Stimulated activated CD8-positive, alpha-beta memory T cell treated with anti-CD3 and anti-CD28 coated beads, Interleukin-7, amount 100 ng/mL, for 24 hours (primary cell): ENCODE measurements at places on chromosomes 4 and X.

GRCh38 chrX:101708163-101708562 lies 48.5 kb upstream of the ARMCX2 start:
- DNase-seq, result no peak

- no peak for DNase-seq
Observed at GRCh38 chr4:140343303-140343702, 30.1 kb upstream of the SCOC start.

DNA sequence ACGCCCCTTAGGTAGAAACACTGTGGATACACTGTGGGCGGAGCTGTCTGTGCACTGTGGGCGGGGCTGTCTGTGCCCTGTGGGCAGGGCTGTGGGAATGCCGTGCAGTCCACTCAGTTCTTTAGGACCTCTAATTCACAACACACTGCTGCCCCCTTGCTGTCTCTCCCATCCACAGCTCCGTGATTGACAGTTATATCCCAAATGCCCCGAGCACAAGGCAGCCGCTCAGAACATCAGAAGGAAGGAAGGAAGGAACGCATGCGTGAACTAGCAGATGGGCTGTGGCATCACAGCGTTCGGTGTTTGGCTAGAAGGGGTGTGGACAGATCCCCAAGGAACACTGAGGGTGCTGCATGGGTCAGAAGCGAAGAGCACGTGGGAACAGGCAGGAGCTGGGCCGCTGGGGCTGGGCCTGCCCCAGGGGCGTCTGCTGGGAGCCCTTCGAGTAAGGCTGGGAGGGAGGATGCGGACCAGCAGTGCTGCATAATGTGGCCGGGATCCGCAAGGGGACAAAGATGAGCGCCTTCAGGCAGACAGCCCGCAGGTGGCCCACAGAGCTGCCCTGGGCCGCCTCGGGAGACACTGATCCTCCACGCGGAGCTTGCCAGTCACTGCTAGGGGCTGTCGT lies 29.8 kb downstream of the ACOX3 start:
- DNase-seq, result no peak

DNA sequence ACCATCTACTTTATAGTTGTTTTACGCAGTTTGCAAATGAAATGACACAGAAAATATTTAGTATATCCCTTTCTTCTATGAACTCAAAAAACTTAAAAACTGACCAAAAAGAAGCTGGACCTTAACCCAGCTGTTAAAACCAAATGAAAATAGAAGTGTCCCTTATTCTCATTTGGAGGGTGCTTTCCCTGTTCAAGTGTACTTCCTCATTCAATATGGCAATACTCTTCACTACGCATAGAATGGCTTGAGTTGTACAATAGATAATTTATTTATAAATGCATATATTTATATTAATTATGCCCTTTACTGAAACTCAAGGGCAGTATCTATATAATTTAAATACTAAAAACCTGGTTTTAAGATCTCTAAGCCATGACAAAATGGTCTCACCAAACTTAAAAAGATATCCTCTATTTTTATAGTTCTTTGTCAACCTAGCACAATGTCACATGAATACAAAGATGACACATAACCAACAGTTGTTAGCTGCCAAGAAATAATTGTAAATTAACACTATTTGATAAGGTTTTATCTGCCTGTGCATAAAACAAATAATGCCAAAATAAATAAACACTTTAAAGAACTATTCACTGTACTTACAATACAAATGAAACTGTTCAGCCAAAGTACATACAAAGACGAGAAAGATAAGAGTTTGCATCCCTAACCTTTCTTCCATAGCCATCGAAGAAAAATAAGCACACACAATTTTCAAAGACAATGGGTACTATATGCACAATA lies 25.2 kb downstream of the YTHDC1 start:
- DNase-seq, result no peak

- DNase-seq, result no peak
Observed at GRCh38 chr4:7196736-7197135, 4.4 kb downstream of the SORCS2 start.

DNA sequence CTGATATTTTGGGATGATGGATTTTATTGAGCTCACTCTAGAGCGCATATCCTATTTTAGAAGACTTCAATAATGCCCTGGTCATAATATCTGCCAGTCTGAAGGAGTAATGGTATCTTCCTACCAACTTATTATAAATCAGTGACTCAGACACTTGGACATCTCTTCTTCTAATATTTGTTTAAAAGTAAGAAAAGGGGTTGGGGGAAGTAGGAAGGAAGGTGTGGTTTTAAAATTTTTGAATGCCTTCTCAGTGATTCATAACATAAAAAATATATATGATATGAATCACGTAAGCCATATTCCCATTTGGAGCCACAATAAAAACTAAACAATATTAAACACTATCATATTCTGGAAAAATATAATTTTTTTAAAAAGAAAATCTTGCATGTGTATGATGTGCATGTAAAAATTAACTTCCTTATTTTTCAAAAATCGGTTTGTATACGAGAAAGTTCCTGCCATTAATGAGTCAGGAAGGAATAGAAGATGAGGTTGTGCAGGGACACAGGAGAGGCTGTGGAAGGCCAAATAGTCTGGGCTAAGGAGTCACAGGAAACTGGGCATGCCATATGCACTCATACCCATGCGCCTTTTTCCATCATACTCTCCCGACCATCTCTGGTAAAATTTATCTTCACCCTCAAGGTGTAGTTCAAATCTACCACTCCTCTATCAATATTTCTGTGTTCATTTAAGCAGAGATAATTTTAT lies 286.5 kb downstream of the EPHA5 start:
- DNase-seq, result no peak

- no peak for DNase-seq
Observed at GRCh38 chr4:182019148-182019652, 224.0 kb upstream of the TENM3 start.

- DNase-seq, result no peak
Observed at GRCh38 chrX:155028877-155029291, 2.2 kb downstream of the FUNDC2 start.

DNA sequence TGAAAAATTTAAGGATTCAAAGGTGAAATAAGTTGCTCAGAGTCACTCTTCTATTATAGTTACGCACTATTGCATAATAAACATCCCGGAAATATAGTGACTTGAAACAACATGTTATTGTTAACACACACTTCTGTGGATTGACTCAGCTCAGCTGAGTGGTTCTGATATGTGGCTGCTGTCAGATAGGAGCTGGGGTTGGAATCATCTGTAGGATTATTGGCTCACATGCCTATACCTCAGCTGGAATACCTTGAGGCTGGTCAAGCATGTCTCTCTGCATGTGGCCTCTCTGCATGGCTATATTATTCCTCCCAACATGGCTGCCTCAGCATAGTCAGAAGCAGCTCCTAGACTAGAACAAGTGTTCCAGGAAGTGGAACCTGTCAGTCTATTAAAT lies 486.7 kb upstream of the MAGEB2 start:
- no peak for DNase-seq

DNA sequence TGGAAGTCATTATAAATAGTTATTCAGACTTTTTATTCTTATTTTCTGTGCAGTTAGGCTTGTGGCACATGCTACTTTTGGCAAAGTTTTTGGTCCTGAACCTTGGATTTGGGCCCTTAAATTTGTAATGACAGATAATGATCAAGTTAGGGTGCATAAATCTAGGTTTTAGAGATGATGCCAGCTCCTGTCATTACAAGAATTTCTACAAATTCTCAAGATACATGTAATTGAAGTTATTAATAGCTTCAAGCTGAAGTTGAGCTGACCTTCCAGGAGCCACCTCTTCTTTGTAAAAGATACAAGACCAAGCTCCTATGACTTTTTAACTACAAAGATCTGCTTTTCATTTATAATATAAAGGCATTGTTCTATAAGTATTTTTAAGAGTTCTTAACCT lies 255.6 kb upstream of the UGT8 start:
- no peak for DNase-seq

GRCh38 chr4:15689540-15689939 lies 7.9 kb downstream of the FAM200B start:
- no peak for DNase-seq

GRCh38 chrX:99421796-99422195 lies 988.3 kb downstream of the PCDH19 start:
- DNase-seq, result no peak

DNA sequence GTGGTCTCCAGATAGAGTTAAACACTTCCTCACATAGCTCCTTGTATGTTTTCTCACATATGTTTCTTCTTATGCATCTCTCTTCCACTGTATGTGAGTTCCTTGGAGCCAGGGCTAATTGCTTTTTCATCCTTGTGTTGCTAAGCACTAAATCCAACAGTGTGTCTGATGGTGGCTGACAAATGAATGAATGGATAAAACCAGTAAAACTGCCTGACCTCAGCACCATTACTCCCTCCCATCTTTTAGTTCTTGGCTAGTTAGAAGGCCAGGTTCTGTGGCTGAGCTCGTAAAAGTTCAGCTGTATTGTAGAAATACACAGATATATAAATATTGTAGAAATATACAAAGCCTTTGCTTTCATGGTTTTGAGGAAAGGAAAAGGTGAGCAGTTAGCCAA lies 50.4 kb downstream of the ARX start:
- DNase-seq, result no peak

DNA sequence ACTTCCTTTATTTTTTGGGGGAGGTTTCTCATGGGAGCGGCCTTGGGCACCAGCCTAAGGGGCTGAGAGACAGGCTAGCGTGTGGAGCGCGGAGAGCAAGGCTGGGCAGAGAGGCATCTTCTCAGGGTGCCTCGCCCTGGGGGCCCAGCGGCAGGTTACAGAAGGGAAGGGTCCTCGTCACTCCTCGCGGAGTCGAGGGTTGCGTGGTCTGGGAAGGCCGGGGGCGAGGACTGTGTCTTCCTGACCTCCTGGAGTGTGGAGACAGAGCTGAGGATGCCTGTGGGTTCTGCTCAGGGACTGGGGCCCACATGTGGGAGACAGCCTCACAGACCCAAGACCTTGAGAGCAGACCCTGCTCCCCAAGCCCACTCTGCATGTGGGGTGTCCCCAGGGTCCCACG lies 79.6 kb upstream of the LRPAP1 start:
- DNase-seq, result no peak

DNA sequence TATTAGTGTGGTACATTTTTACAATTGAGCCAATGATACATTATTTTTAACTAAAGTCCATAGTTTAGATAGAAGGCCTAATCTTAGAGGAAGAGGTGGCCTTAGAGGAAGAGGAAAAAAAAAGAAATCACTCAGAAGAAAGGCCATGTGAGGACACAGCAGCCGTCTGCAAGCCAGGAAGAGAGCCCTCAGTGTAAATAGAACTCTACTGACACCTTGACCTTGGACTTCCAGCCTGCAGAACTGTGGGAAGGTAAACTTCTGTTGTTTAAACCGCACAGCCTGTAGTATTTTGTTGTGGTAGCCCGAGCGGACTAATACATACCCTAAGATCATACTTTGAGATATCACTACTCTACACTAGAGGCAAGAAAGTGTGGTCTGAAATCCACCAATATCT lies 5.1 kb upstream of the KCNIP4 start:
- no peak for DNase-seq

- DNase-seq, result no peak
Observed at GRCh38 chrX:136728393-136728792, 52.3 kb downstream of the ARHGEF6 start.

DNA sequence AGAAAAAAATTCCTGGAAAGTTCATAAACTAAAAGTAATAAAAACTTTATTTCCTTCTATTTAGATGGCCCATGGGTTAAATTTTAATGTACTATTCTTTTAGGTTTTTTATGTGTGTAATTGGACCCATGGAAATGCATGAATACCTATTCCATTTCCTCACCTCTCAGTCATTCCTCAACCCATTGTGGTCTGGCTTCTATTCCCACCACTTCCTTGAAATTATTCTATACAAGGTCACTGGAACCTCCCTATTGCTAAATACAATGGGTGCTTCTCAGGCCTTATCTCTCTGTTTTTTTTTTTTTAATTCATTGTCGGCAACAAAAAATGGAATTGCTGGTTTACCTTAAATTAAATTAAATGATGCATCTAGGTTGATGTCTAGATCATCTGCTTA lies 17.2 kb downstream of the SLC39A8 start:
- DNase-seq, result no peak

- no peak for DNase-seq
Observed at GRCh38 chr4:8725071-8725841, 132.7 kb downstream of the CPZ start.

DNA sequence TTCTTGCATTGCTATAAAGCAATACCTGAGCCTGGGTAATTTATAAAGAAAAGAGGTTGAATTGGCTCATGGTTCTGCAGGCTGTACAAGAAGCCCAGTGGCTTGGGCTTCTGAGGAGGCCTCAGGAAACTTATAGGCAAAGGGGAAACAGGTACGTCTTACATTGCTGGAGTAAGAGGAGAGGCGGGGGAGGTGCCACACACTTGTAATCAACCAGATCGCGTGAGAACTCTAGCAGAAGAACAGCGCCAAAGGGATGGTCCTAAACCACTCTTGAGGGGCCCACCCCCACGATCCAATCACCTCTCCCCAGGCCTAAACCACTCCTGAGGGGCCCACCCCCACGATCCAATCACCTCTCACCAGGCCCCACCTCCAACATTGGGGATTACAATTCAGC lies 50.6 kb upstream of the SHOX start:
- no peak for DNase-seq
